Activated CD4-positive, alpha-beta T cell treated with anti-CD3 and anti-CD28 coated beads, Interleukin-2, amount 10 ng/mL, durations not matched to agents 24 days and 14 days (primary cell): ENCODE measurements at places on chromosomes 5 and 9. TPM values are rescaled to one million over a fixed set of nuclear protein-coding genes. Genes with fewer than 3 reads are reported as not detected.

DNA sequence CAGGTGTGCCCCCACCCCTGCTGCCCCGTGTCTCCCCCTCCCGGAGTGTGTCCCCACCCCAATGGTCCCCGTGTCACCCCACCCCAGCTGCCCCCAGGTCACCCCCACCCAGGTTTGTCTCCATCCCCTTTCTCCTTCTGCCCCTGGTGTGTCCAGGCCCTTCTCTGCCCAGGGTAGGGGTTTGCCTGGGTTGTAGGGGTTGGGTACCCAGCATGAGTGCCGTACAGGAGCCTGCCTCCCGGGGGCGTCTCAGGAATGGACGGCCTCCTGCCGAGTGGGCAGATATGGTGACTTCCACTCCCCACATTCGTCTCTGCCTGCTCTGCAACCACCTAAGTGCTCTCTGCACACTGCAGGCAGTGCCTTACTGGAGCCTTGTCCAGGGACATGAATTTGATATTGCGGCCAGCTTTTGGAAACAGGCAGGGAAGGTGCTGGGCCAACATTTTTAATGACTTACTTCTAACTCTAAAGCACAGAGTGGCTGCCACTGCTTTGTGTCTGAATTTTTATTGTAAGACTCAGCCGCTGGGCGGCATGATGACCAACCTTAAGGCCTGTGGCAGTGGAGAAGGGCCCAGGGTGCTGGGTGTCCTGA, 6.7 kb downstream of the LRRC14B start:
- no peak for DNase-seq

GRCh38 chr9:75669721-75670120, 220.8 kb upstream of the PCSK5 start:
- no peak for DNase-seq

Gene CNTNAP3B
- not detected in 2 replicates for total RNA-seq

Gene SPATA31C1
- total RNA-seq: not detected in 2 replicates

Gene SOHLH1
- not detected in 2 replicates for total RNA-seq

- no peak for DNase-seq
Observed at GRCh38 chr9:69564557-69564956, 107.6 kb downstream of the APBA1 start.

DNA sequence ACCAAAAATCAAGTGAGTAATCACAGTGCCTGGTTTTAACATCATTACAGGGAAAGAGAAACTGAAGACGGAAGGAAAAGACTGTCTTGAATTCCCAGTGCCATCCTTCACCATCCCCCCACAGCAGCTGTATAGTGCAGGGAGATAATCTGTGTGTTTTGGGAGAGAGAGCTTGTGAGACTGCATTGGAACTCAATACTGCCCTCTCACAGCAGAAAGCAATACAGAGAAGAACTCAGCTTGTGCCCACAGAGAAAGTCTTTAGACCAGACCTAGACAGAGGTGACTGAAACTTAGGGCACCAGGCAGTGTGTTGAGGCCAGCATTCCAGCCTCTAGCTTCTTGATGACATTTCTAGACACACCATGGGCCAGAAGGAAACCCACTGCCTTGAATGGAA, 754.7 kb upstream of the CDH6 start:
- DNase-seq: no peak

- no peak for DNase-seq
Observed at GRCh38 chr5:13581914-13582313, 362.6 kb downstream of the DNAH5 start.

DNA sequence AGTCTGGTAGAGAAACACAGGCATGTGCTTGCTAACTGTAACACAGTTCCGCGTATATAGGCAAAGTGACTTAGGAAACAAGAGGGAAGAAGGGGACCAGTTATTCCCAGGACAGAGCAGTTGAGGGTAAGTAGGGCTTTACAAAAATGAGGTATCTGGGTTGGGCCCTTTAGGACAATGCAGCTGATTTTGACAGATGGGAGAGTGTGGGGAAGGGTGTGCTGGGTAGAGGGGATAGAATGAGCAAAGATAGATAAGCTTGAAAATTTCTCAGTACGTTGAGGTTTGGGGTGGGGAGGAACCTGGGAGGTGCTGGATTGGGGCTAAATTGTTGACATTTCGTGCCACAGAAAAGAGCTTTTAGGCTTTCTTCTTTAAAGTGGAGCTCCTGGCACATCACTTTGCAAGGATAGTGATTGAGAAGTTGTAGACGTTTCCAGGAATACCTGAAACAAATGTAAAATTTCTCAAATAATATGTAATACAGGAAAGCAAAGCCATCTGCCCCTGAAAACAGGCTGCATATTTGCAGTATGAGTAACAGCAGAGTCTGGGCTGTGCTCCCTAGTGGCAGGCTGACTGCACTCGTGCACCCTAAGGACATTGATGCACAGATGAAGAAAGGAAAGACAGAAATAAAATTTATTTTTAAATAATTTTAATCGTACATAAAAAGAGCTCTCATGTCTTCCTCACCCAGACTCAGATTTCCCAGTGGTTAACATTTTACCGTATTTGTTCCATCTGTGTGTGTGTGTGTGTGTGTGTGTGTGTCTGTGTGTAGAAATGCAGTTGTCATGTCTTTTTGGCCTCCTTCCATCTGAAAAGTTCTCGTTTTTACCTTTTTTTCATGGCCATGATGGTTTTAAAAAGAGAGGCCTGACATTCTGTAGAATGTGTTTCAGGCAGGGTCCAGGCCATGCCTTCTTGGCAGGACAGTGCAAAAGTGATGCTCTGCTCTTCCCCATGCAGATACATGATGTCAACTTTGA, 144.9 kb upstream of the DMRT1 start:
- no peak for DNase-seq

DNA sequence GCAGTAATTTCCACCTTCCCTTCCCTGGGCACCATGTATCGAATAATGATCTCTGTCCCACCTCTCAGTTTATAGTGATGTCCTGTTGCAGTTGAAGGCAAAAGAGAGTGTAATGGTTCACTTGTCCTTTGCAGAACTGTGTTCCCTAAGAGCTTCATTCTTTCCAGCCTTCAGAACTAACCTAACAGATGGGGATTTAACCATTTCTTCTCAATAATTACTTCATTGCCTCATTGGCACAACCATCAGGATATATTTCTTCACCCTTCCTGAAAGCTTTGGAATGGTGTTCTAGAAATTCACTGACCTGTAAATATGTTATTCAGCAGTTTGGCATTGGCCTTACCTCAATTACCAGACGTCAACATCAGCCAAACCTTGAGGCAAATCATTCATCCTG, 83.9 kb upstream of the PRRC1 start:
- no peak for DNase-seq

DNA sequence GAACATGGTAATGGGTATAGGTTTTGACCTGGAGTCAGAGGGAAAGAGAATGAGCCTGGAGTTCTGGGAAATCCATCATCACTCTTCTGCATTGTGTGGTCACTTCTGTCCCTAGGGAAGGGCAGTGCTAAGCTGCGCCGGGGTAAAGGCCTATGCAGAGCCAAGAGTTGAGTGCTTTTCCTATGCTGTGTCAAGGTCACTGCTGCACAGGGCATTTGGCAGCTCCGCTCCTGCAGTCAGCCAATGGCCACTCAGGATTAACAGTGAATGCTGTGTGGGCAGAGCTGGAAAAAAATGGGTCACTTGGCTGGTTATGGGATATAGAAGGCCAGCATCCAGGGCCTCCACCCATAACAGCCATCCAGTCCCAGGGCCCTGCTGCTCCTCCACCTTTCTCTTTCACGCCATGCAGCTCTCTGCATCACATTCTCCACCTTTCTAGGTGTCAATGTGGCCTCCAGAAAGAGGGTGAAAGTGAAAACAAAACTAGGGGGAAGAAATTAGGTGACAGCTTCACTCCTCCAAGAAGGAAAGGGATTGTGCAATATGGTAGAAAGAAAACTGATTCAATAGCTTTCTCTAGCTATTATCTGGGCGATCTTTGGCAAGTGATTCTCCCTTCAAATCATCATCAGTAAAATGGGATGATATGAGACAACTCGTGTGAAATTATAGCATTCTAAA, 279.3 kb upstream of the ANKRD55 start:
- DNase-seq: peak; percentile 61

DNA sequence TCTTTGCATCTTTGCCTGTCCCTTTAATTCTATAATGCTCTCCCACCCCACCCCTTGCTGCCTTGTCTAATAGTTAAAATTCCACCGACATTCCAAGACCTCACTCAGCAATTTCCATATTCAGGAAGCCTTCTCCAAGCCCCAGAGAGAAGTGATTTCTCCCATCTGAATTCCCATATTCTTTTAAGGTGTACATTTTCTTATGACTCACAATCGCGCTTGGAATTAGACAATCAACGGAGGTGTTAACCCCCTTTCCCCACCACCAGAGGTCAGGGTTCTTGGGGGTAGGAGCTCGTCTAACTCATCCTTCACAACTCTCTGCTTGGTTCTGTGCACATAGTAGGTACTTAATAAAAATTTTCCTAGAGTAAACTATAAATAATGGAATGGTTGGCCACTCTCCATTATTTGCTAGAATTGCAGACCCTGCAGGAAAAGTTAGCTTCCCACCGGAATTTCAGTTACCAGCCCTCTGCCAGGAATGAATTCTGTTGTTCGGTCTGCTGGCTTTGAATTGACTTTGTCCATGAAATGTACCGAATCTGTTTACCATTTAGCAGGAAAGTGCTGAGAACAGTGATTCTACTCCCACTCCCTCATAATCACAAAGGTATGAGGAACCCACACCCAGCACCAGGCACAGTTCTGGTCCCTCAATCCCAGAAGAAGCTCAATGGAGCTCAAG, 5.0 kb downstream of the KCNIP1 start:
- no peak for DNase-seq

Gene GRK6
- total RNA-seq: 136 and 149 TPM in 2 replicates

DNA sequence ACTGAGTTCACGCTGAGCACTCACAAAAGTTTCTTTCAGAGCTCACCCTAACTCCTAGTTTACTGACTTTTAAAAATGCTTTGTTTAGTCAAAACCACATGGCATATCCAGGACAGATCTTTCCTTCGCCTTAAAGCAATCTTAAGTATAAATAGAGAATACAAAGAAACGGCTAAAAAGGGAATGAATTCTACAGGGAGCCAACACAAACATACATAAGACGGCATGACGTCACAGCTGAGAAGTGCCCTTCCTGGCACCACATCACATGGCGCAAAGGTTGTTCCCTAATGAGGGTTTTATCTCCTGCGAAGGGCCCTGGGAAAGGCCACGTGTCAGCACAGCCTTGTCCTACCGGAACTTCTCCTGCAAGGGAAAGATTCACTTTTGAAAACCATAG, 141.3 kb downstream of the IRX1 start:
- no peak for DNase-seq

- no peak for DNase-seq
Observed at GRCh38 chr5:131139321-131139720, 25.7 kb downstream of the HINT1 start.
